ENCODE measurements at places on chromosomes 6 and 20.

GRCh38 chr6:8831366-8832152 is 396.2 kb upstream of the SLC35B3 start:
- no peak for DNase-seq

- DNase-seq: no peak
These were observed 9.1 kb downstream of the GPR6 start for GRCh38 chr6:109987196-109987595.

- no peak for DNase-seq
These were observed 2.6 kb downstream of the BNIP5 start for GRCh38 chr6:36333931-36334725.

- DNase-seq: no peak
These were observed 17.6 kb downstream of the ARID1B start for GRCh38 chr6:156794546-156795354.

GRCh38 chr6:89679215-89680120 is 40.9 kb upstream of the LYRM2 start:
- no peak for DNase-seq

GRCh38 chr6:88910922-88911778 is 52.3 kb downstream of the RNGTT start:
- no peak for DNase-seq

DNA sequence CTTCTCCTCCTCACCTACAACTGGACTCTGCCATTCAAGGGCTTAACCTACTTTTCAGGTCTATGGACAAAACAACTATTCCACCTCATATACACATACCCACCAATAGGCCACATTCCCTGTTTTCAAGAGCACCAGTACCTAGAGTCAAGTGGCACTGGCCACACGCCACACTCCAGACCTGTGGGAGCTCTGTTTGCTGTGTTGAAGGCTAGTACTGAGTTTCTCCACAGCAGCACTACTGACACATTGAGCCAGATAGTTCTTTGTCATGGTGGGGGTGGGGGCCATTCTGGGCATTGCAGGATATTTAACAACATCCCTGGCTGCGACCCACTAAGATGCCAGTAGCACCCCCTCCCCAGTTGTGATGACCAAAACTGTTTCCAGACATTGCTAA is 84.1 kb downstream of the RALGAPA2 start:
- DNase-seq: no peak

- no peak for DNase-seq
These were observed 73.3 kb downstream of the OPRM1 start for GRCh38 chr6:154112181-154112809.

DNA sequence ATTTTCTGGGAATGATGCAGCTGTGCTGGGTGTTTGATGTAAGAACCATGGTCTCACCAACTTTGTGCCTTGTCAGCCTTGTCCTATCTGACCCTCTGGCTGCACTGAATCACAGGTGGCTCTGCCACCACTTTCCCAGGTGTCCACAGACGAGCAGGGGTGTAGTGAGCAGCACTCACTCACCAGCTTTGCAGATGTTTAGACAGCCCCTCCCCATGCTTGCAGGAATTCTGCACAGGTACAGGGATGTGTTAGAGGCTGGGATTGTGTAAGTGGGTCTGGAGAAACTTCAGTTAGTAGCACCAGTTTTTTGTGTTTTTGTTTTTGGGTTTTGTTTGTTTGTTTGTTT is 88.2 kb upstream of the NAA20 start:
- no peak for DNase-seq

- DNase-seq: no peak
These were observed 262.5 kb downstream of the BTBD3 start for GRCh38 chr20:12180107-12180661.

DNA sequence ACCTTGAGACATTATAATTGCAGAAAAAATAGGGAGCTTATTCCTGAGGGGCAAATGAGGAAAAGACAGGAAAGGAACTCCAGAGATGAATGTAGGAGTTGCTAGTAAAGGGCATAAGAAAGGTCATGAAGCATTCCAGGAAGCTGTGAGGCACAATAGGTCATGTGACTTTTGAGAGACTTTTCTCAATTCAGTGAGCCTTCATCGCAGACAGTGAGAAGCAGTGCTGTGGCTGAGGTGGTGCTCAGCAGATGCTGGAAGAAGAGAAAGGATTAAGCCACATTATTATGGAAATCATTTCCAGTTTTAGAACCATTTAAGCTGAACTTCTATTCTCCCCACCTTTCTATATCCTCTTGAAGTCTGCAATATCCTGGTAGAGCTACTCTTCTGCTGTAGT is 4.1 kb downstream of the SPTLC3 start:
- no peak for DNase-seq

GRCh38 chr6:30885999-30886896 is 1.9 kb downstream of the DDR1 start:
- DNase-seq: no peak

GRCh38 chr20:40683894-40684268 is 5.2 kb downstream of the MAFB start:
- DNase-seq: no peak

DNA sequence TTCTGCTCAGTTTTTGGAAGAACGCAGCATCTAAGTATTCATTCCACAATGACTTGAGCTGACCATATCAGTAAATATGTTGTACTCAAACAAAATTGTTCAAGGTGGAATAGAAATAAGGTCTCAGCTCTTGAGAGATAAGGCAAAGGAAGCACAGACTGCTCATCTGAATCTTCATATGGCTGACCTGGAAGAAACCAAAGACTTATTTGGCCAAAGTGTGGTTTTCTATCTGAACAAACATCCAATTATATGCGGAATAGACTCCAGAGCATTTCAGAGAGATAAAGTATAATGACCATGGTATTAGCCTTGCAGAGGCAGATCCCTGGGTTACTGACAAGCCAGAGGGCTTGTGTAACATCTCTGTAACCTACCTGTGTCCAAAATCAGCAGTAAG is 308.7 kb downstream of the CD83 start:
- no peak for DNase-seq

GRCh38 chr6:151092591-151092990 is 147.2 kb upstream of the AKAP12 start:
- DNase-seq: no peak

GRCh38 chr6:31037169-31037568 is 26.9 kb downstream of the MUC22 start:
- no peak for DNase-seq

- no peak for DNase-seq
These were observed 236.7 kb downstream of the HAO1 start for GRCh38 chr20:7703551-7703961.

DNA sequence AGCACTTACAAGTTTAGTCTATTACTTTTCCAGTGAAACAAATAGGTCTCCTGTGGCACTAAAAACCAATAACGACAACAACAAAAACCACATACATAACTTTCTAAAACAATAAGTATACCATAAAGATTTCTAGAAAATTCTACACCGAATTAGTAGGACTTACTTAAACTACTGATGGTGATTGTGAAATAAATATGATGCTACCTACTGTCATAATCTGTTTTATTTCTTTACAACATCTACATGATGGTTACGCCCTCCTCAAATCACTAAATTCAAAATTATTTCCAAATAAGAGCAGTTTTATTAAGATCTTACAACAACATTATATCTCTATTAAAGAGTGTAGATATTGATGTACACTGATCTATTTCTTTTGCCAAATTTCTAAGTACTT is 147.0 kb downstream of the DST start:
- no peak for DNase-seq

DNA sequence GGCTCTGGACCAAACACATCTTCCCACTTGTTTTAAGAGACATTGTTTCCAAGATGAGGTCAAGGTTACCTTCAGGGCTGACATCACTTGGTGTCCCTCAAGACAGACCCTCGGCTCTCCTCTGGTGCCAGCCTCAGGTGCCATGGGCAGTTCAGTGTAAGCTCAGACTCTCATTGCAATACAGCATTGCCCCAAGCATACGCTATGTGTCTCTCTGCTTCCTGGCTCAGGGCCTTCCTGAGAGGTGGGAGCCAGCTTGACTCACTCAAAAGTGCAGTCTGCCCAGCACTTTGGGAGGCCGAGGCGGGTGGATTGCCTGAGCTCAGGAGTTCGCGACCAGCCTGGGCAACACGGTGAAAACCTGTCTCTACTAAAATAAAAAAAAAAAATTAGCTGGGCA is 51.7 kb downstream of the SLC24A3 start:
- DNase-seq: no peak

GRCh38 chr6:87633851-87634250 is 43.9 kb downstream of the ORC3 start:
- DNase-seq: no peak

DNA sequence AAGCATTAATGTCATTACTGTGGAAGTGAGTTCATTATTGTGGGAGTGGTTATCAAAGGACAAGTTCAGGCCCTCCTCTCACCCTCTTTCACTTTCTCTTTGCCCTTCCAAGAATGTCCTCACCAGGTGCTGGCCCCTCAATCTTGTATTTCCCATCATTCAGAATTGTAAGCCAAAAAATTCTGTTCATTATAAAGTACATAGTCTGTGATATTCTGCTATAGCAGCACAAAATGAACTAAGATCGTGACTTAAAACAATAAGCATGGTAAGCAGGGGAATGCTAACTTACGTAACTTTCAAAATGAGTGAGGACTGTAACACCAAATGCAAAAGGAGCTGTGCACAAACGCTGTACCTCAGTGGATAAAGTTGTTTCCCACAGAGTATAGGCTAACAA is 515.7 kb upstream of the BTBD3 start:
- no peak for DNase-seq

DNA sequence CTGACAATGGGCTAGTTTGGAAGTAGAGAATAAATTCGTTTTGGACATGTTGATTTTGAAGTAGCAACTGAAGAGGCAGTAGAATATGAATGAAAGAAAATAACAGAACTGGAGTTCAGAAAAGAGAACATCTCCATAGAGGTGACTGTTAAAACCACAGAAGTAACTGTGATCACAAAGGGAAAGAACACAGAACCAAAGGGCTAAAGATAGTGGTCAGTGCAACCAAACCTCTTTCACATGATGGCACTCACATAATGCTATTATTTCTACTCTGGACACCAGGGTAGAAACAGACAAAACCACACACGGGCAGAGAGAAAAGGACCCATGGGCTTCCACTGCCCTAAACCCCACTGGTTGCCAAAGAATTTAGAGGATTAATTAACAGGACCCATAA is 58.5 kb downstream of the CDK19 start:
- no peak for DNase-seq

- no peak for DNase-seq
These were observed 124.1 kb downstream of the GRIK2 start for GRCh38 chr6:101517632-101518031.

- DNase-seq: no peak
These were observed 66.4 kb downstream of the STX11 start for GRCh38 chr6:144216668-144217218.

DNA sequence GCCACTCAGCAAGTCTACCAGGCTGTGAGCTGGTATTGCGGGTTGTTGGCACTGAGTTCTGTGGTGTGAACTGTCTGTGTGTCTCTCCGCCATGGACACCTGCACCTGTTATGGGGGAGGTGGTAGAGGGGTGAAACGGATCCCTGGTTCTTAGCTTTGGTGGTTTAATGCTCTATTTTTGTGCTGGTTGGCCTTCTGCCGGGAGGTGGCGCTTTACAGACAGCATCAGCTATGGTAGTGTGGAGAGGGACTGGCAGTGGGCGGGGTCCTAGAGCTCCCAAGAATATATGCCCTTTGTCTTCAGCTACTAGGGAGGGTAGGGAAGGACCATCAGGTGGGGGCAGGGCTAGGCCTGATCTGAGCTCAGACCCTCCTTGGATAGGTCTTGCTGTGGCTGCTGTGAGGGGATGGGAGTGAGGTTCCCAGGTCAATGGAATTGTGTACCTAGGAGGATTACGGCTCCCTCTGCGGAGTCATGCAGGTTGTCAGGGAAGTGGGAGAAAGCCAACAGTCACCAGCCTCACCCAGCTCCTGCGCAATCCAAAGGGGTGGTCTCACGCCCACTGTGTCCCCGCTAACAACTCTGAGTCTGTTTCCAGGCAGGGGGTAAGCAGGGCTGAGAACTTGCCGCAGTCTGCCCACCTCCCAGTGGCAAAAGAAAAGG is 154.3 kb downstream of the CCDC170 start:
- DNase-seq: no peak

- DNase-seq: no peak
These were observed at the start of gene TGM3 for GRCh38 chr20:2295886-2296515. Gene TGM3 (plus strand): TSS chr20:2296001. CDS start chr20:2296064, 63 bp downstream.

GRCh38 chr20:35018590-35019371 is 63.1 kb downstream of the MYH7B start:
- no peak for DNase-seq

GRCh38 chr6:151016107-151016506 is 150.6 kb downstream of the MTHFD1L start:
- no peak for DNase-seq

DNA sequence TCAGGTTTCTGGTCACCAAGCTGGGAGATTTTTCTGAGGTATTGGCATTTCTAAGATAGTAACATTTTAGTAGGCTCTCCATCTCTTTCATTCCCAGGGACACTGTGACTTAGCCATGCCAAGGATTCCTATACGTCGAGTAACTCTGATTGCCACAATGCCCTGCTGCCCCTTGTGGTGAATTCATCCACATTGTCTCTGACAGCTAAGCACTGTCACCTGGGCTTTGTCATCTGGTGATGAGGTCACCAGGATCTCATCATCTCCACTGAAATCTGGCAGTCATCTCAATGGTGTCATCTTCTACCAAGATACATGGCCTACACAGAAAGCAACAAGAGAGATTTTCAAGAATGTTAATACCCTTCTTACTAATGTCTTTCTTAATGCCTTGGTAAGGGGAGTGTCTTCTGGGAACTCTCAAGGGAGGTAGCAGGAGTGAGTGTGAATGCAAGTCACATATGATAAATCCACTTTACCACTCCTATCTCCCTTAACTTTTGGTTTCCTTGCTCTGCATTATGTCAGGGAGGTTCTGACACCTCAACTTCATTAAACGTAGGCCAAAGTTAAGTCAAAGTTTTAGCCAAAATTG is 246.7 kb downstream of the CD109 start:
- DNase-seq: no peak

DNA sequence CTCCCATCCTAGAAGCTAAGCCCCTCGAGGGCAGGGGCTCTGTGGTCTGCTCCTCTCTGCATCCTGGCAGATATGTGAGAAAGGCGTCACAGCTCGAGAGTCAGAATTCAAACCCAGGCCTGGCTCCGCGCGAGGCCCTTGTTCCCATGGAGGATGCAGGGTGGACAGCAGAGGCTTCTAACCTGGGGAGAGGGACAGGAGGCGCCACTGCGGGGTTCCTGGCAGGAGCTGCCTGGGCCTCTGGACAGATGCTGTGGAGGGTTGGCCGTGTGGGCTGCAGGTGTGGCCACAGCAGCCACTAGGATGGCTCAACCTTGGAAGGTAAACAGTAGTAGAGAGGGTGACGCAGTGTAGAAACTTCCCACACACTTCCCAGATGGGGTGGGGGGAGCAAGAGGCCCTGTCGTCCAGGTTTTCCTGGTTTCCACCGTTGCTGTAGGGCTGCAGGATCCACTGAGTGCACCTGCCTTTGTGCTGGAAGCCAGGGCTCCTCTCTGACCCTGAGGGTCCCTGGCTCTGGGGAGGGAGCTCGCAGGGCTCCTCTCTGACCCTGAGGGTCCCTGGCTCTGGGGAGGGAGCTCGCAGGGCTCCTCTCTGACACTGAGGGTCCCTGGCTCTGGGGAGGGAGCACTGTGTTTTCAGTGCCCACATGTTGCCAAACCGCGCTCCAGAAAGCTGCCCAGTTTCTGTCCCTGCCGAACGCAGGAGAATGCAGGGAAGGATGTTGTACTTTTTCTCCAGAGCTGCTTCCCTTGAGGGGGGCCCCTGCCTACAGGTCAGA is 14.2 kb downstream of the RBM38 start:
- no peak for DNase-seq

All from activated T-helper 1 cell treated with Interleukin-2 at 50 U/mL for 16 hours (primary cell).